Muscle of back (tissue), 13 donors: ENCODE measurements at places on chromosomes 16 and 17. TPM values are rescaled to one million over a fixed set of nuclear protein-coding genes. Genes with fewer than 3 reads are reported as not detected.

TMEM88 gene
- 22.1 TPM for polyA plus RNA-seq

CCL17 gene
- polyA plus RNA-seq, result not detected

SMIM5 gene
- polyA plus RNA-seq, result 10.0 TPM

TP53TG3F gene
- not detected for polyA plus RNA-seq

BLTP2 gene
- polyA plus RNA-seq, result 58.5 TPM

FXR2 gene
- 37.5 TPM for polyA plus RNA-seq

CD300H gene
- not detected for polyA plus RNA-seq

CD68 gene
- 28.6 TPM for polyA plus RNA-seq

LDHD gene
- polyA plus RNA-seq, result 2.0 TPM

HCRT gene
- polyA plus RNA-seq, result not detected

DNA sequence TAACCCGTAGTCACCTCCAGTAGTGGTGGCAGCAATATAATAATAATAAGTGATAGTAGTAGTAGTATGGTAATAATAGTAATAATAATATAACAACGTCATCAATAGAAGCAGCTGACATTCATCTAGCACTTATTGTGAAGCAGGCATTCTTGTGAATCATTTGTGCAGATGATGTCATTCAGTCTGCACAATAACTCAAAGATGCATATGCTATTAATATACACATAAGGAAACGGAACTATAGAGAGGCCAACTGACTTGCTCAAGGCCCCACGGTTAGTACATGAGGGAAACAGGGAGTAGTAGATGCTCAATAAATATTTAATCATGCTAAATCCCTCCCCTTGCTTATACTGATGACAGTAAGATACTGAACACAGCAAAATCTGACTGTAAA is 35.4 kb upstream of the GAN start:
- no peak for DNase-seq

- DNase-seq, result no peak
These were observed at the start of gene SNX20 for GRCh38 chr16:50681021-50681885. TSS of gene SNX20 (minus strand) at chr16:50681312. CDS start at chr16:50677526, 3,786 bp downstream.

GRCh38 chr17:63704836-63705235 is 4.9 kb upstream of the LIMD2 start:
- no peak for DNase-seq

GRCh38 chr16:69131167-69131838 is 1.1 kb downstream of the CHTF8 start:
- peak; percentile 33 for DNase-seq

DNA sequence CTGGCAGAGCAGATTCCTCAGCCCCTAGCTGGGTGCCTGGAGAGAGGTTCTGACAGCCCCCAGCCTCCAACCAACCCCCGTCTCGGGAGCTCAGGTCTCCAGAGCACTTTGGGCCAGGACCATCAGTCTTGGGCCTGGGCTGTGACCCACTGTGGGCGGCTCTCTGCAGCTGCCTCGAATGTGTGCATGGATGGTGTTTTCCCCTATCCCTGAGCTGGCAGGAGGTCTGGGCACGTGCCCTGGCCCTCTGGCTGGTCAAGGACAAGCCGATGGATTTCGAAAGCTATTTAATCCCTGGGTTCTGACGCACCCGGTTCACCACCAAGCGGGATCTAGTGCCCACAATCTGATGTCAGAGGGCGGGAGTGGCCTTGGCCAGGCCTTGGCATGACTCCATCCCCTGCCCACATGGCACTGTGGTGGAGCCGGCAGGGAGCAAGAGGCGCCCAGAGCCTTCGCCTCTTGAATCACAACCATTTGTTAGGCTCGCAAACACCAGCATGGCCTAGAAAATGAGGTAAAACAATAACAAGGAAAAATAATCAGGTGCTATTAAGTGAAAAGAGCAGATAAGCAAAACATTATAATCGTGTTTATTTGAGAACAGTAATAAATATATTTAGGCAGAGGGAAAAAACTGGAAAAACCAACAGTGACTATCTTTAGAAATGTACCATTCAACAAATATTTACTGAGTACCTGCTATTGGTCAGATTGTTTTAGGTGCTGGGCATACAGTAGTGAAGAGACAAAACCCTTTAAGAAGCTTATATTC is 69.3 kb upstream of the TOB1 start:
- no peak for DNase-seq

DNA sequence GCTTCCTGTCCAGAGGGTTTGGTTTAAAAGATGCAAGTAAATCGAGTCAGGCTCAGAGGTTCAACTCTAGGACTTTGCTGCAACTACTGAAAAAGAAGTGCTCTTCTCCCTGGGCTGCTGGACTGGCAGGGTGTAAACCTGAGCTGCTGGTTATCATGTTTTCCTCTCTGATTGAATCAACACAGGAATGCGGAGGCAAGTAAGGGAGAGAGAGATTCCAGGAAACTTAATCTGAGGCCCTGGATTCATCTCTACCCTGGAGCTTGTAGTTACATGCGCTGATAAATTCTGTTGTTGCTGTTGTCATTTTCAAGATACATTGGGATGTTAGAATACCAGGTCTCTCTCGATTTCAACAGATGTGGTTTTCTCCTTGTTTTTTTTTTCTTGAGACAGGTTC is 8.2 kb upstream of the HS3ST3A1 start:
- DNase-seq, result no peak

DNA sequence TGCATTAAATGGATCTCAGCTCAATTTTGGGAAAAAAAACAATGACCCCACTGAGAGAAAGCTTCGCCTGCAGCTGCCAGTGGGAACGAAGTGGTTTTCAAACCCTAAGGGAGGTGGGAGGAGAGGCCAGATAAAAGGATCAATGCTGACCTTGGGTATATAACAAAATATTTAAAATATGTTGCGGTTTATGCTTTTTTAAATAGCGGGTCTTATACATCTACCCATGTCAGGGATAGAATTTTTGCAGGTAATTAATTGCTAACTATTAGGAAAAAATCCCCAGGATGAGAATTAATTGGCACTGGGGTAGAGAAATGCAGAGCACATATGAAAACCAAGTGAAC is 10.9 kb upstream of the FOXF1 start:
- no peak for DNase-seq

GRCh38 chr17:74212913-74213791 is at the start of gene TTYH2:
TSS of gene TTYH2 (plus strand) at chr17:74213571. CDS start at chr17:74213588, 17 bp downstream.
- DNase-seq, result peak; percentile 96

DNA sequence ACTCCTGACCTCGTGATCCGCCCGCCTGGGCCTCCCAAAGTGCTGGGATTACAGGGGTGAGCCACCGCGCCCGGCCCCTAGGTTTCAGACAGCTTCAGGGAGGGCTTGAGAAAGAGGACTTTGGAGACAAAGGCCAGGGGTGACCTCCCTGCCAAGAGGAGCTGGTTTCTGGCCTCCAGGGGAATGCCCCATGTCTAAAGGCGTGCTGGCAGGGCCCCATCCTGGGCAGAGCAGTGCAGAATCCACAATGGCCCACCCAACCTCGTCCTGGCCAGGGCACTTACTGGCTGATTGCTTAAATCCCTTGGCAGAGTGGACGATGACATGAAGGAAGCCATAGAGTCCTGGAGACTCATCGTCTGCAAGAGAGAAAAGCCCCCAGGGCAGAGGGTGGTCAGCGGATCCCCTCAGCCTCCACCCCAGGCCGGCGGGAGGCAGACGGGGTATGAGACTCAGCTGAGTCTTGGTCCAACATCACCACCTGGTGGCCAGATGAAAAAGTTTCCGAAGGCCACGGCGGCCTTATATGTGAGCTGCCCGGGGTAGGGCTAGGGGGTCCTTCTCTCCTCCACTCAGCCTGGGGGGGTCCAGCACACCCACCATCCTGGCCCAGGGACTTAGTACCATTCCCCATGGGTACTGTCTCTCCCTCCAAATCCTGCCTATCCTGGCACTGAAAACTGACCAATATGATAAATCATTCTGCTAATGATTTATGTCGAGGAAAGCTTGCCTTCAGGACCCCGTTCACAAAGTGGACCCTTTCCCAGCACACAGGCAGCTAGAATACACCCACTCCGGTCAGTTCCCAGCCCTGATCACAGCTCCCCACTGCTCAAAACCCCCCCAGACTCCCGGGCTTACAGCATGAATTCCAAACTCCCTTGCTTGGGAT is 59.1 kb downstream of the TIMM22 start:
- peak; percentile 83 for DNase-seq

DNA sequence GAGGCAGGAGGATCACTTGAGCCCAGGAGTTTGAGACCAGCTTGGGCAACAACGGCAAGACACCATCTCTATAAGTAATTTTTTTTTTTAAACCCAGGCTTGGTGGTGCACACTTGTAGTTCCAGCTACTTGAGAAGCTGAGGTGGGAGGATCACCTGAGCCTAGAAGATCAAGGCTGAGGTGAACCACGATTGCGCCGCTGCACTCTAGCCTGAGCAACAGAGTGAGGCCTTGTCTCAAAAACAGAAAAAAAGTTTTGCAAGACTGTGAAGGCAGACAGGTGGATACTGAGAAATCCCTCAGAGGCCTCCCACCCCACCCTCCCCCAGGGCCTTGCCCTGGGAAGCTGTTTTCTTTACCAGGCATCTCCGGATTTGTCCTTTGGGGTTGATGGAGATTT is 125.4 kb downstream of the MGAT5B start:
- DNase-seq, result no peak

- DNase-seq, result no peak
These were observed 437.2 kb downstream of the HAPSTR1 start for GRCh38 chr16:9528511-9529079.

- no peak for DNase-seq
These were observed 184.4 kb downstream of the MAF start for GRCh38 chr16:79415983-79416640.

DNA sequence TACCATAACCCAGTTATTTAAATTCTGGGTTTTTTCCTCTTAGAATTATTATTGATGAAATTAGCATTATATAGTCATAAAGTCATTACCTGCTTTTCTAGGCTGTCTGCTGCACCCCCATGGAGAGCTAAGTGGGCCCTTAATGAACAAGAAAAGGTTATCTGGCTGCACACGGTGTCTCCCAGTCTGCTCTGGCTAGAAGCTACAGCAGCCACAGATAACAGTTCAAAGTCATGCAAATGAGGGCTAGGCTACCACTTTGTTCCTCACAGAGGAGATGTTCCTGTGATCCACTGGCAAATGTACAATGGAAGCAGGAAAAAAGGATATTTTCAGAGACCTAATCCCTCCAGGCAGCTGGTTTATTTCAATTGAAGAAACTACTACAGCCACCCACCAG is 112.1 kb downstream of the SNX11 start:
- DNase-seq, result no peak

DNA sequence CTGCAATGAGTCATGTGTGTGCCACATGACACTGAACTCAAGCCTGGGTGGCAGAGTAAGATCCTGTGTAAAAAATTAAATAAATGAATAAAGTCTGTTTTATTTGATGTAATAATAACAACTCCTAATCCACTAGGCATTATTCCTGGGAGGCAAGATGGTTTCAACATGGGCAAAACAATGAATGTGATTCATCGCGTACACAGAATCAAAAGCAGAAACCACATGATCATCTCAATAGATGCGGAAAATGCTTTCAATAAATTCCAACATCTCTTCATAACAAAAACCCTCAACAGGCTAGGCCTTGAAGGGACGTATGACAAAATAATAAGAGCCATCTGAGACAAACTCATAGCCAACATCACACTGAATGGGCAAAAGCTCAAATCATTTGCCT is 195.4 kb downstream of the CDH11 start:
- no peak for DNase-seq

GRCh38 chr17:73746314-73747073 is 102.2 kb upstream of the SDK2 start:
- no peak for DNase-seq

GRCh38 chr17:944266-944826 is 35.2 kb downstream of the NXN start:
- no peak for DNase-seq

DNA sequence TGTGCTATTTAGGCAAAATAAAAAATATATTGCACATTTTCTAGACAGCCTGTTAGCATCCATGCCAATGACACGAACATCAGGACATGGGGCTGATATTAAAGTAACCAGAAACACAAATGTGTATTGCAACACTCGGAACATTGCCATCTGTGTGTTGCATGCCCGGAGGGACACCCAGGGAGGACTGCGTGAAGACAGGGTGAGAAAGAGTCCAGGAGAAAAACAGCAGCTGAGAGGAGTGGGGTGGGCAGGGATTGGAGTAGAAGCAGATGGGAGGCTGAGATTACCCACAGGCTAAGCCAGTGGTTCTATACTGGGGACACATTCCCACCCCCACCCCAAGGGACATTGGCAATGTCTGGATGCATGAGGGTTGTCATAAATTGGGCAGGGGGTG is 114.8 kb downstream of the GRIN2A start:
- DNase-seq, result no peak

DNA sequence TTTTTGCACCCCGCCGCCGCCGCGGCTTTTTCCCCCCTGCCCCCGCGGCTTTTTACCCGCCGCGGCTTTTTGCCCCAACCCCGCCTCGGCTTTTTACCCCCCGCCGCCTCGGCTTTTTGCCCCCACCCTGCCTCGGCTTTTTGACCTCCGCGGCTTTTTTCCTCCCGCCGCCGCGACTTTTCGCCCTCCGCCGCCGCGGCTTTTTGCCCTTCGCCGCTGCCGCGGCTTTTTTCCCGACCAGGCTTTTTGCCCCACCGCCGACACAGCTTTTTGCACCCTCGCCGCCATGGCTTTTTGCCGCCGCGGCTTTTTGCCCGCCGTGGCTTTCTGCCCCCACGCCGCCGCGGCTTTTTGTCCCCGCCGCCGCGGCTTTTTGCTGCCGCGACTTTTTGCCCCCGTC is 137.0 kb upstream of the TP53TG3D start:
- DNase-seq, result no peak

DNA sequence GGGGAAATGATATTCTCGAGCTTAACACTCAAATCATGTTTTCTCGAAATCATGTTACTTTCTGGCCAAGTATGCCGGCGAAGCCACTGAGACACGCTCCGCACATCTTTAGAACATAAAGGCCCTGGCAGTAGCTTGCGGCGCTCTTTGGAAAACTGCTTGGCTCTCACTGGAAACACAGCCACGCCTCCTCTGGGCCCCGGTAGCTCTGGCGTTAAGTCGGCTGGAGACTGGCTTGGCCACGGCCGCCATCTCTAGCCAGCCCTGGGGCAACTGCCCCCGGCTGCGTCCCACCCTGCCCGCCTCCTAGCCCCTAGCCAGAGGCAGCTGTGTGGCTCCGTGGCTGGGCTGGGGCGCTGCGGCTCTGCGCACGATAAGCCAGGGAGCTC is 9.2 kb upstream of the BAIAP2 start:
- peak; percentile 80 for DNase-seq

GRCh38 chr16:4787627-4788482 is at the start of gene SEPTIN12:
TSS of gene SEPTIN12 (minus strand) at chr16:4788345. CDS start at chr16:4787645, 700 bp downstream.
- DNase-seq, result no peak

- no peak for DNase-seq
These were observed 62.9 kb downstream of the PRMT7 start for GRCh38 chr16:68373528-68374245.
